Nucleus accumbens (tissue), 56 donors: ENCODE measurements at places on chromosomes 11 and 22.

- DNase-seq = no peak
Measured at GRCh38 chr11:134921938-134922337, 509.9 kb upstream of the B3GAT1 start.

GRCh38 chr11:132131961-132132360, 761.5 kb downstream of the NTM start:
- no peak for DNase-seq

DNA sequence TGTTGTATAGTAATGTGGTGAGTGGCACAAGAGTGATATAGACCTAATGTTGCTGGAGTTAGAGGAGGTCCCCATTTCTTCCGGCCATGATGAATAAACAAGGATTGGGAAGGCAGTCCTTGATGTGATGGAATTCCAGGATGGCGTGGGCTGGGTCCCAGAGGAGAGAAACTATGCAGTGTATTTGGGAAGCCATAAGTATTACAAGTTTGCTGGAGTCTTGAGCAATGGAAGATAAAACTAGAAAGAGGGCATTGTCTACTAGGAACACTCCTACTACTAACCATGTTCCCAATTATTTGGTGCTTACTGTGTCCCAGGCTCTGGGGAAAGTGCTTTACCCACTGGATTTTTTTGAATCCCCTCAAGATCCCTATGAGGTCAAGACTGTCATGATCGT, 20.0 kb downstream of the LDLRAD3 start:
- DNase-seq = no peak

GRCh38 chr11:71080239-71081097, 171.9 kb downstream of the SHANK2 start:
- peak; percentile 50 for DNase-seq

- DNase-seq = no peak
Measured at GRCh38 chr11:59901306-59901705, 22.7 kb downstream of the OOSP3 start.

GRCh38 chr22:22705328-22706100, 61.1 kb downstream of the GGTLC2 start:
- DNase-seq = no peak

GRCh38 chr11:25602959-25603358, 729.0 kb upstream of the ANO3 start:
- no peak for DNase-seq

GRCh38 chr11:11836676-11837231, 5.0 kb upstream of the USP47 start:
- DNase-seq = no peak
